Activated CD4-positive, alpha-beta T cell treated with anti-CD3 and anti-CD28 coated beads, Interleukin-2, amount 50 U/mL, for 4 hours (primary cell): ENCODE measurements at places on chromosomes 4 and X.

DNA sequence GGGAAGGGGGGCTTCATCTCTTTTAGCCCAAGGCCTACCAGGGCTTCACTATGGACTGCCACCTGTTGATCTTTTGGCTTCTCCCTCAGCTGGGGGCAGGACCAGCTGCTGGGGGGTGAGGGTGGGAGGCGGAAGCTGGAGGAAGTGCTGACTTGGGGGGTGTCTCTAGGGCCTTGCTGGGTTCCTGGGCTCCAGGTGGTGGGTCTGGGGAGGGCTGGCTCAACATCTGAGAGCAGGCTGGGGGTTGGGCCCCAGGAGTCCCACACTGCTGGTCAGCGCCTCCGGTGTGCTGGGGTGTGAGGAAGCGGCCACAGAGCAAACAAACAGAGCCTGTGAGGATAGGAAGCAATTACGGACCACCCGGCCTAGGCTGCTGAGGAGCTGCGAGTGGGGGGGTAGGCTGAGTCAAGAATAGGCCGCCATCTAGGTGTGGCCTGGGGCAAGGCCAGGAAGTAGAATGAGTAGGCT is 85.7 kb downstream of the EFNB1 start:
- DNase-seq = no peak

GRCh38 chr4:181821039-181822004 is 421.9 kb upstream of the TENM3 start:
- DNase-seq = no peak

- no peak for DNase-seq
These were observed 1117.6 kb upstream of the PRKX start for GRCh38 chrX:4830880-4831557.

DNA sequence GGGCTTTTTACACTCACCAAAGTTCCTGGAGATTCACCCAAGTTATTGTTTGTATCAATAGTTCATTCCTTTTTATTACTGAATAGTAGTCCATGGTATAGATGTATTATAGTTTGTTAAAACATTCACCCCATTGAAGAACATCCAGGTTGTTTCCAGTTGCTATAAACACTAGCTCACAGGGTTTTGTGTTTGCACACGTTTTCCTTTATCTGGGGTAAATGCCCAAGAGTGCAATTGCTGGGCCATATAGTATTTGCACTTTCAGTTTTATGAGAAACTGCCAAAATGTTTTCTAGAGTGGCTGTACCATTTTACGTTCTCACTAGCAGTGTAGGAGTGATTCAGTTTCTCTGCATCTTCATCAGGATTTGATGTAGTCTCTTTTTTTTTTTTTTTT is 57.1 kb downstream of the CBLL2 start:
- DNase-seq = no peak

DNA sequence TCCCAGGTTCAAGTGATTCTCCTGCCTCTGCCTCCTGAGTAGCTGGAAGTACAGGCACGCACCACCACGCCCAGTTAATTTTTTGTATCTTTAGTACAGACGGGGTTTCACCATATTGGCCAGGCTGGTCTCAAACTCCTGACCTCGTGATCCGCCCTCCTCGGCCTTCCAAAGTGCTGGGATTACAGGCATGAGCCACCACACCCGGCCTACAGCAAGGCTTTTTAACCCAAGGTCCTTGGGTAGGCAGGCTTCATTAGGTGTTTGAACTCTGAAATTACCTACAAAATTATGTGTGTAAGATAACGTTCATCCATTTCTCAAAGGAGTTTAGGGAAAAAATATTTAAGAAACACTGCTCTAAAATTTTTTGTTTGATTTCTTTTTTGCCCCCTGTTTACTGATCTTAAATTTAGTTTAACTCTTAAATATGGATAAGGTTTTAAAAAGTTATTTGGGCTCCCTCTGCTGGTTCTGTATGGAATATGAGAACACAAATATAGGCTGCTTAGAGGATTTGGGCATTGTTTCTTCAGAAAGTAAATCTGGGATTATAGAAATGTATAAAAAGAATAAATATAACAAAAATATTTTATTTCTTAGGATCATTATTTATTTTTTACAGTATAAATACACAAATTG is 92.8 kb downstream of the CBR4 start:
- no peak for DNase-seq
